ENCODE measurements at places on chromosomes 12 and 14.

DNA sequence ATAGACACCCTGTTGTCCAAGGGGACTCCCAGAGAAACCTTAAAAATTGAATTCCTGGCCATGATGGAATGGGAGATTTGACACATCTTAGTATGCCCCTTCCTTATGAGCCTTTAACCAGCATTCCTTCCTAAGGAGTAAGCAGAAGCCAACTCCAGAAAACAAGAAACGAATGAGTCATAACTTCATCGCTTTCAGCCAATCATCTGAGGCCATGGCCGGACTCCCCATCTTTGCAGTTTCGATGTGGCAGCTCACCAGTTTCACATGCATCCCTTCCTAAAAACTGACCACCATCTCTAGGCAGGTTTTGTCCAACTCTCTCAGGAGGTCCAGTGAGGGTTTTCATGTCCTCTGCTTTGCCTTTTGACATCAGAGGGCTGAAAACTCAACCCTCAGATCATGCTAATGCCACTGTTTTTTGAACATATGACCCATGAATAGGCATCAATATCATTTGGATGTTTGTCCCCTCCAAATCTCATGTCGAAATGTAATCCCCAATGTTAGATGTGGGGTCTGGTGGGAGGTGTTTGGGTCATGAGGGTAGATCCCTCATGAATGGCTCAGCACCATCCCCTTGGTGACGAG lies 19.9 kb downstream of the DAAM1 start:
- DNase-seq: no peak

DNA sequence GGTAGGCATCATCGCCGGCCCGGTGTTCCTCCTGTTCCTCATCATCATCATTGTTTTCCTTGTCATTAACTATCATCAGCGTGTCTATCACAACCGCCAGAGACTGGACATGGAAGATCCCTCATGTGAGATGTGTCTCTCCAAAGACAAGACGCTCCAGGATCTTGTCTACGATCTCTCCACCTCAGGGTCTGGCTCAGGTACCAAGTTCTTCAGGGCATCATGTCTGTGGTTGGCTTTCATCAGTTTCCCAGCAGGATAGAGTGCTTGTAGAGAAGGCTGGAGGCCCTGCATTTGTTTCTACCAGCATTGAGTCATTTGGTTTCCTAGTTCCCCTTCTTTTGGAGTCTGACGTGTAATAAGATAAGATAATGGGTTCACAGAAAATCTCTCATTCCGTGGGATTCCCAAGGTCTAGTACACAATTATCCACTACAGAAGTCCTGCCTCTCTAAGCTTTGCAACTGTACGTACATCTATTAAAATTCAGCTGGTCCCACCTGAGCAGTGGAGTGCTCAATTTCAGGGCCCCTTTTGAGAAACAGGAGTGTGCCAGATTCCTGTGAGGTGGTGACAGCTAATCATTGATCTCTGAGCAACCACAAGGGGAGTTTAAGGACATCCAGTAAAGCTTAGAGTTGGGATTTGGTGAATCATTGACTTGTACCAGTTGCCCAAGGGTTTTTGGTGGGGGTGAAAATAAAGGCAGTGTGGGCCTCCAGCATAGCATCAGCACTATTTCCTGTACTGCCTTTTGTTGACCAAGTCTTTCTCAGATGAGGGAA lies 25.1 kb downstream of the ACVR1B start:
- DNase-seq: no peak

GRCh38 chr14:28577711-28578131 lies 188.9 kb upstream of the FOXG1 start:
- no peak for DNase-seq

GRCh38 chr14:103130965-103131364 lies 7.7 kb downstream of the TNFAIP2 start:
- DNase-seq: peak; percentile 66

DNA sequence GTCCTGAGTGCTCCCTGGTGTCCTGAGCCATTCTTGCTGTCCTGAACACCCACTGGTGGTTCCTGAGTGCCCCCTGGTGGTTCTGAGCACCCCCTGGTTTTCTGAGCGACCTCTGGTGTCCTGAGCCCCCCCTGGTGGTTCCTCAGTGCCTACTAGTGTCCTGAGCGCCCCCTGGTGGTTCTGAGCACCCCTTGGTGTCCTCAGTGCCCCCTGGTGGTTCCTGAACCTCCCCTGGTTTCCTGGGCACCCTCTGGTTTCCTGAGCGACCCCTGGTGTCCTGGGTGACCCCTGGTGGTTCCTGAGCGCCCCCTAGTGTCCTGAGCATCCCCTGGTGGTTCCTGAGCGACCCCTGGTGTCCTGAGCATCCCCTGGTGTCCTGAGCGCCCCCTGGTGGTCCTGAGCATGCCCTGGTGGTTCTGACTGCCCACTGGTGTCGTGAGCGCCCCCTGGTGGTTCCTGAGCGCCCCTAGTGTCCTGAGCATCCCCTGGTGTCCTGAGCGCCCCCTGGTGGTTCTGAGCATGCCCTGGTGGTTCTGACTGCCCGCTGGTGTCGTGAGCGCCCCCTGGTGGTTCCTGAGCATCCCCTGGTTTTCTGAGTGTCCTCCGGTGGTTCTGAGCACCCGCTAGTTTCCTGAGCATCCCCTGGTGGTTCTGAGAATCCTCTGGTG lies 473.1 kb downstream of the TMEM121 start:
- DNase-seq: no peak

DNA sequence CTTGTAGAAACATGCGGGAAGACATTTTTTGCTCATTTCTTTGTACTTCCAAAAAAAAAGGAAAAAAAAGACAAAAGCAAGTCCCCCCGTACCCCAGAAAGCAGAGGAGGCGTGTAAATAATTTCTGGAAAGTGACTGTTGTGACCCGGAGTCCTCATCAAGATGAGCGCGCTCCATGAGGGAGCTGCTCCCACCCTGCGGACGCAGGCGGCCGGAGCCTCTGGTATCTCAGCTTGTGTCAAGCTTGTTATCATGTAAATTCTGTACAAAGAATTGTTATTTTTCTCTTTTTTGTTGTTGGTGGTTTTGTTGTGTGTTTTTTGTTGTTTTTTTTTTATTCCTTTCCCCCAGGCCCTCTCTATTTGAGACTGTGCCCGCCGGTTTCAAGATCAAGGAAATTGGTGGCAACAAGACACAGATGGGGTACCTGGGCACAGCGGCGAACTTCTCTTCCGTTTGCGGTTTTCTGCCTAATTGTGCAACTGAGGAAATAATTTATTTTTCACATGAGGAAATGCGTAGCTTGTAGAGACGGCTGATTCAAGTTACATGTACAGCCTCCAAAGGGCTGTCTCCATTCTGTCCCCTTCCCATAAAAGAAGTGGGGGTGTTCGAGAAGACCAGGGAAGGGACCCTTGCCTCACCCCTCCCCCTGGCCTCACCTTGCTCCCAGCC lies 27.0 kb downstream of the HPD start:
- no peak for DNase-seq

- DNase-seq: no peak
These were observed 200.4 kb upstream of the ARHGAP5 start for GRCh38 chr14:31876741-31877140.

- no peak for DNase-seq
These were observed 137.7 kb downstream of the MON2 start for GRCh38 chr12:62604373-62604772.

- no peak for DNase-seq
These were observed 74.4 kb upstream of the CRY1 start for GRCh38 chr12:107167756-107168155.

DNA sequence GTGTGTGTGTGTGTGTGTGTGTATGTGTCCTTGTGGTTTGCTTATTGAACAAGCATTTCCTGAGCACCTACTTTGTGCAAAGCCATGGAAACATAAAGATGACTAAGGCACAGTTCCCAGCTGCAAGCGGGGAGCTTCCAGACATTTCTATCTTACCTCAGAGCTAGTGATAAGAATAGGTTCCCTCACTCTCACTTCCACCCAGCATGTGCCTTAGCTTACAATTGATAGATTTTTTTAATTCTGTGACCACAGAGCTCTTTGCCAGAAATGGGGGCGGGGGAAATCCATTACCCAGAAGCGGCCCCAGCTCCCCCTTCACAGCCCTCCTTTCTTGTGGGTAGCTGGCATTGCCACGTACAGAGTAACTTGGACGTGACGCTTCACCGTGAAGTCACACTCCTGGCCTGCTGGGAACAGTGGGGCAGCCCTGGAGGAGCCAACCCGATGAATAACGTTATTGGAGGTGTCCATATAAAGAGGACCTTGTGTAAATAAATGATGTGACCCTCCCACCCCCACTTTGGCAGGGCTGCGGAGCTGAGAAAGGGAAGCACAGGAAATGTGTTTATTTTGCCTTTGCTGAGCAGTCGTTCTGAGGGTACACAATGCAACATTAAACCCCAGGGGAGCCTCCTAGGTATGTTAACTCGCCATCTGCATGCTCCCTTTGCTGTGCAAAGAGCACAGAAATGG lies 238.9 kb downstream of the CHST11 start:
- DNase-seq: no peak

DNA sequence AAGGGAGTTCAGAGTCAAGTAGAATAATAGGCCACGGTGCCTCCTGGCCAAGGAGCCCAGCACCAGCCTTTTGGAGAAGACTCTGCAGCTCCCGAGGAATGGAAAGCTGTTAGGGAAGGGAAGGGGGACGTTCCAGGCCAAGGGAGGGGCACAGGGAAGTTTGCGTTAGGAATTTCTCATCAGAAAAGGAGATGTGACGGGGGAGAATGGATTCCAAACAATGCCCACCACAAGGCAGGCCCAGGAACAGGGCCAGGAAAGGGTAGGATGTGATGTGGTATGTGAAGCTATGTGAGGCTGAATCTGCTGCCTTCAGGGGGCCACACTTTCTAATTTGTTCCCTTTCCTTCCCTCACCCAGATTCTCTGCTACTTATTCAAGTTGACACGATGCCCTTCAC lies 46.0 kb downstream of the DGLUCY start:
- no peak for DNase-seq

DNA sequence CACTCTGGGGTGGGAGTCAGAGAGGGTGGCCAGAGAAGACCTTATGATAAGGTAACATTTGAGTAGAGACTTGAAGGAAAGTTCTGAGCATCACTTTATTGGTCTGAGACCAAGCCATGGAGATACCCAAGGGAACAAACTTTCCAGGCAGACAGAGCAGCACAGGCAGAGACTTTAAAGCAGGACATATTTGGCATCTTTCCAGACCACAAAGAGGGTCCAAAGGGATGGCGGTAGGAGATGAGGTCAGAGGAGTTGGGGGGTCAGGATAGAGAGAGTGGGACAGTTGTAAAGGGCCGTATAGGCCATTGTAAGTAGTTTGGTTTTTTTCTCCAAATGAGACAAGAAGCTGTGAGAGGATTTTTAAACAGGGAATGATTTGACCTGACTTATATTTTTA lies 344.4 kb downstream of the SEC23A start:
- DNase-seq: no peak

DNA sequence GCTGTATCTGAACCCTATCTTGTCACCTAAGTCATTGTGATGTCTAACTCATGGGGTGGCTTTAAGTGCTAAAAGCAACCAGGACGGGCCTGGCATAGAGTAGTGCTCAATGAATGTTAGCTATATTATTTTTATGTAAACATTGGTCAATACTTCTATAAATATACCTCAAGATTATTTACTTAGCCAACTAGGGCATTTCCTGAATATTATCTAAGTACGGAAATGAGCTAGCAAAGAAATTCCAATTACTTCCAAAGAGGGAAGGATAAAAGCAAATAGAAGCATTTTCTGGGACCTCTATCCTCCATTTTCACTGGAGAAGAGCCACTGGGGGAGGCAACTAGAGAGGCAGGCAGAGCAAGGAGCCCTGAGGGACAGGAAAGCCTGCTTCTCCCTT lies 20.6 kb downstream of the CCDC92 start:
- no peak for DNase-seq

DNA sequence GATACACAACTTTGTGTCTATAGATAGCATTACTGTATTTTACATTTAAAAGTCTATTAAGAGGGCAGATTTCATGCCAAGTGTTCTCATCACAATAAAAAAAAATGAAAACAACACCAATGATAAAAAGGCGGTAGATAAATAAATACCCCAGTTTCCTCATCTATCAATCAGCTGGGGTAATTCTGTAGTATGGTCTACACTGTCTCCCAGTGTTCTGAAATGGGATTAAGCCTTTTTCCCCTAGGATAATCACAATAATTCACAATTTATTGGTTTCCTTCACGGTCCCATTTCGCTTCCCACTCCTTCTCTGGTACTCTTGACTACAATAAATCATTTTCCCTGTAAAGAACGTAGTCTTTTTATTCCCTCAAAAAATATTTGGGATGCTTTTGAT lies 114.3 kb downstream of the SSPN start:
- DNase-seq: no peak

DNA sequence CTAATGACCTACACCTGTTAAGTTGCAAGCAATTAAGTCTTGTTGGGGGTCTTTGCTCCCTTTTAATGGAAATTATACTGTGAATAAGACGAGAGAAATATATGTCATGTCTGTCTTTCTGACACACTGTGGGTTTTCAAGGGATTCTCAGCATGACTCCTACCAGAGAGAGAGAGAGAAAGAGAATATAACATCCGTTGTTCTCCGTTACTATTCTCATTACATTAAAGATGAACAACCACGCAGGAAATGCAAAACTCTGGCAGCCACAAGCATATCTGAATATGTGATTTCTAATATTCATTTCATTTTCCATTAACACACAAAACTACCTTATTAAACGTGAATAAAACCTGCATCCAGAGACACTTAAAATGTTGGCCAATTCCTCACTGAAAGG lies 67.3 kb upstream of the EGLN3 start:
- no peak for DNase-seq

- DNase-seq: no peak
These were observed 63.9 kb downstream of the FUT8 start for GRCh38 chr14:65476273-65476941.
